Activated naive CD4-positive, alpha-beta T cell treated with anti-CD3 and anti-CD28 coated beads, Interleukin-2, amount 10 ng/mL, durations not matched to agents 5 hours and 36 hours (primary cell): ENCODE measurements at places on chromosomes 5 and 9. TPM values are rescaled to one million over a fixed set of nuclear protein-coding genes. Genes with fewer than 3 reads are reported as not detected.

Gene CTXN3
- not detected for total RNA-seq

Gene PCDHA6
- total RNA-seq: not detected

Gene ZNF883
- 0.60 TPM for total RNA-seq

Gene CMBL
- total RNA-seq: 2.1 TPM
